GM04503 (cell line): ENCODE measurements at places on chromosomes 2 and 18.

DNA sequence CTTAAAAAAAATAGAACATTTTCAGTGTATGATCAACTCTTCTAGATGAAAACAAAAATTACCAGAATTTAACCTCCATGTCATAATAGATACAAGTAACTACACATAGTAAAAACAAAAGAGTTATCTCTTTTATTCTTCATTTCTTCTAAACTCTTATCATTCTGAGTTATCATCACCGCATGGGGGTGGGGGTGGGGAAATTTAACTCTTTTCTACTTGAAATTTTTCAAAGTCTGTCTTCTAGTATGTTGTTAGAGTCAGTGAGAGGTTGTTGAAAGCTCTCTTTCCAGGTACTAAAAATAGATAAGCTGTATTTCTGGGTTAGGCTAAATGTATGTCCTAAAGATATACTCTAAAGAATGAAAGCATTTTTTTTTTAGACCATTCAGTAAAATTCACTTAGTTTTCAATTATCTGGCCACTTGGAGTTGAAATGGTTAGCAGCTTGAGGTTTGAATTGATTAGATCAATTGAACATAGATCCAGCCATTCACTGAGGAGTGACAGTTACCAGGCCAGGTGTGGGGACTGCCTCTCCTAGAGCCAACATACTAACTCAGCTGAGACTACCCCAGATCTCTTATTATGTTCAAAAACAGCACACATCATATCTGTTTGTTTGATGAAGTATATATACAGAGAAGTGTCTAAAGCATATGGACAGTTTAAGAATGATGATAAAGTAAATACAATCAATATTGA, 220.7 kb downstream of the IKZF2 start:
- no peak for DNase-seq

DNA sequence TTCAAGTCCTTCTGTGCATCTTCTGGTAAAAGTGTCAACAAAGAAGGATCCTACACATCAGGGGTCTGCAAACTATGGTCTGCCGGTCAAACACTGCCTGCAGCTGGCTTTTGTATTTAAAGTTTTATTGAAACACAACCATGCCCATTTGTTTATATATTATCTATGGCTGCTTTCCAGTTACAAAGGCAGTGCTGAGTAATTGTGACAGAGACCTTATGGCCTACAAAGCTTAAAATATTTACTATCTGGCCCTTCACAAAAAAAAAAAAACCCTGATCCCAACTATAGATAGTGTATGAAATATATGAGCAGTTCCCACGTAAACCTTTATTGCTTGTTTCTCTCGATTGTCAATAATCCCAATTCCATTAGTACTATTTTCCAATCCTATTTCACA, 101.4 kb downstream of the RBMS1 start:
- no peak for DNase-seq

- DNase-seq: no peak
Measured at GRCh38 chr2:237563816-237564215, 2.6 kb upstream of the PRLH start.

- DNase-seq: no peak
Measured at GRCh38 chr2:111678651-111679050, 205.3 kb downstream of the ANAPC1 start.

DNA sequence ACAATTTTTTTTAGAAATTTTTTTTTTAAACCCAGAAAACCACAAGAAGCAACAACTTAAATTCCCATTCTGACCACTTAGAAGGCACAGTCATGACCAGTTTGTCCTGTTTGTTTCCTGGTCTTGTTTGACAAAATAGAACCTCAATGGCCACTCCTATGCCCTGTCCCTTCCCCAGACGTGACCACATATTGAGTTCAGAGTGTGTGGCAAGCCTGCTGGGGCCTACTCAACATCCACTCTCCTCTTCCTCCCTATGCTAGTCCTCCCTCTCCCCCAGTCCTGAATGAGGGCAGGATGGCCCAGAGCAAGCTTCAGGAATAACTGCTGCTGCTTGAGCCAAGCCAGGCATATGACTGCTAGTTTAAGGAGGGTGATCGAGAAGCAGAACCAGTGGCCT, 89.6 kb downstream of the PRELID3A start:
- DNase-seq: no peak

- DNase-seq: no peak
Measured at GRCh38 chr2:117686699-117687098, 127.8 kb upstream of the DDX18 start.

GRCh38 chr2:192197357-192197756, 2.6 kb upstream of the TMEFF2 start:
- no peak for DNase-seq

GRCh38 chr18:69865776-69866175, 81.9 kb downstream of the CD226 start:
- DNase-seq: peak; percentile 20

DNA sequence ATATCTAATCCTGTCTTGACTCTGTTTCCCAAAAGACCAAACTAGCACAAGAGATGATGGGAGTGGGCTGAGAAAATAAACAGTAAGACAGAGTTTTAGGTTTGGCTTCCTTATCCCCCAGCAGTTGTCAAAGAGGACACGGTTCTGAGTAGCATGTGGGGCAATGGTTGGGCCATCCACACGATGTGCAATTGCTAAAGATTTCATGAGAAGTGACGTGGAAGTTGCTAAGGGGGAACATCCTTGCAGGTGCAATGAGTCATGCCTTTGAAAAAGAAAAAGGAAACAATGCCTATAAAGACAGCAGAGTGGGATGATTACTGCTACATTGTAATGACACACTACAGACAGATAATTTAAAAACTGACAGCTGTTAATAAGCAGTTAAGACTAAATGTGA, 1395.8 kb downstream of the LRP1B start:
- no peak for DNase-seq

DNA sequence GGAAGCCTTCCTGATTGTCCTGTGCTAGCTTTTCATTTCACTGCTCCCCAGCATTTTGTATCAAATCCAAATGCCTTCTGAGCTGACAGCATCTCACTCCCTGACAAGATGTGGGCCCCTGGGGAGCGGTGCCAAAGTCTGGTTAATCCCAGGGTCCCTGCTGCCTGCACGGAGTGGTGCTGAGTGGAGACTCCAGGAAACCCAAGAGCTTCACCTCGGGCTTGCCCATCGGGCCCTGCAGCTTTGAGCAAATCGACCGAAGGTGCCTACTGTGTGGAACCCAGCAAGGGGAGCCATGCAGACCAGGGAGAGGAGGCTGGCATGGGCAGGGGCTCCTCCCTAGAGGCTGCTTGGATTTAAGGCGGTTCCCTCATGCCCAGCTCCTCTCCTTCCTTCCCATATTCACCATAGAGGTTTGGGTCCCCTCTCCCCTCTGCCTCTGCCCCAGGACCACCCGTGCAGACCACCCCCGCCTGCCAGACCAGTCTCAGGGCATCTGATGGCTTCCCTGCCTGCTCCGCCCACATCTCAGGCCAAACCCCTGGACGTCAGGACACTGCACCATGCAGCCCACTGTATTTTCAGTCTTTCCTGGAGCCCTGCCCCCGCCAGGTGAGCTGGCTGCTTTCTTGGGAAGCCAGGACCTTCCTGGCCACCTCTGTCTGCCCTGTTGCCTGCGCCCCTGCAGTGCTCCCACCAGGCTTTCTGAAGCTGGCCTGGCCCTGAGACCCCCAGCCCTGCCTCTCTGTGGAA, 37.8 kb downstream of the RRM2 start:
- DNase-seq: no peak

- no peak for DNase-seq
Measured at GRCh38 chr18:48521723-48522122, 17.1 kb upstream of the CTIF start.

- no peak for DNase-seq
Measured at GRCh38 chr18:64929036-64929435, 780.1 kb upstream of the LINC00305 start.

DNA sequence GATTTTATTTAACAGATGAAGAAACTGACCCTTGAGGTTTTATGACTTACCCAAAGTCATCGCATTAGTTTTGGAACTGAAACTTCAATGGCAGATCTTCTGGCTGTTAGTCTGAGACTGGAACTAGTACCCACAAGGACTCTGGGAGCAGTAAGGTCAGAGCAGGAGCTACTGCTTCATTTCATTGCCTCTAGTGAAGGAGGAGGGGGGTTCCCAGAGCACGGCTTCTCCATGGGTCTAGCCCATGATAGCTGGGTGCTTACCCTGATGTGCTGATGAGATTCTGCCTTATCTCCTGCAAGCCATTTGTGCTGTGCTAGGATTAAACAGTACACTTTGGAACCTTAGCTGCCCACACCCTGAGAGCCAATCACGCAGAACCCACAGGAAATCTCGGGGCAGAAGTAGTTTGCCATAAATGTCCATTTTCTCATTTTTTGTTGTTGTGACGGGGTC, 5.4 kb upstream of the RNASEH1 start:
- no peak for DNase-seq

GRCh38 chr2:186683341-186683740, 10.5 kb upstream of the FAM171B start:
- DNase-seq: no peak

- DNase-seq: no peak
Measured at GRCh38 chr18:13427354-13427753, 208.8 kb downstream of the LDLRAD4 start.

DNA sequence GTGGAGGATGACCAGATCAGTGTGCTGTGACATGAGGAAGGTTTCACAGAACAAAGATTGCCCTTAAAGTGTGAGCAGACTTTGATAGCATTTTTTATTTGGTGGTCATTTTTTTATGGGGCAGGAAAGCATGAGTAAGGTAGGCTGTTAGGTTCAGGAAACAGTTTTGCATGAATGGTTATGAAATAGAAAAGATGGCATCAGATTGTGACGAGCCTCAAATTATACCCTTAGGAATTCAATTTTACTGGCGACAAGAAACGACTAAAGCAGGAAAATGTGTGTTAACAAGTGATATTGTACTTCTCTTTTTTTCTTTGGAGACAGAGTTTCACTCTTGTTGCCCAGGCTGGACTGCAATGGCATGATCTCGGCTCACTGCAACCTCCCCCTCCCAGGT, 44.7 kb downstream of the PIK3C3 start:
- DNase-seq: no peak

- DNase-seq: no peak
Measured at GRCh38 chr18:60266558-60266957, 106.0 kb downstream of the MC4R start.

GRCh38 chr2:100174026-100174431, 31.6 kb upstream of the AFF3 start:
- DNase-seq: peak; percentile 47

GRCh38 chr2:105746177-105747080, 1.7 kb downstream of the NCK2 start:
- DNase-seq: no peak

GRCh38 chr2:216017365-216017764, 4.0 kb upstream of the MREG start:
- no peak for DNase-seq

DNA sequence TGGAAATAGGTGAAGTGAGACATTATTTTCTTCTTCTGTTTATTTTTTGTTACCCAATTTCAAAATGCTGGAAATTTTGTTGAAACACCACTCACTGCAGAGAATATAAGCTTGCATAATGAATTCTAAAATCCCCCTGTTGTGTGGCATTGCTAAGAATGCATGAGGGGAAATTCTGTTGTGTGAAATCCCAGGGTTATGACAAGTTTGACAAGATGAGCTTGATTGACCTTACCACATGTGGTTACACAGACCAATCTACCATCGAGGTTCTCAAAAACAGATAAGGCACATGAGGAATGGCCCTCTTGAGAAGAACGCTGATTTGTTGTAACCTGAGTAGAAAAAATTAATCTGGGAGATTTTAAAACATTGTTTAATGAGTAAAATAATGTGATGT, 261.6 kb upstream of the MMADHC start:
- no peak for DNase-seq

- DNase-seq: no peak
Measured at GRCh38 chr2:57725337-57725947, 321.2 kb upstream of the VRK2 start.

DNA sequence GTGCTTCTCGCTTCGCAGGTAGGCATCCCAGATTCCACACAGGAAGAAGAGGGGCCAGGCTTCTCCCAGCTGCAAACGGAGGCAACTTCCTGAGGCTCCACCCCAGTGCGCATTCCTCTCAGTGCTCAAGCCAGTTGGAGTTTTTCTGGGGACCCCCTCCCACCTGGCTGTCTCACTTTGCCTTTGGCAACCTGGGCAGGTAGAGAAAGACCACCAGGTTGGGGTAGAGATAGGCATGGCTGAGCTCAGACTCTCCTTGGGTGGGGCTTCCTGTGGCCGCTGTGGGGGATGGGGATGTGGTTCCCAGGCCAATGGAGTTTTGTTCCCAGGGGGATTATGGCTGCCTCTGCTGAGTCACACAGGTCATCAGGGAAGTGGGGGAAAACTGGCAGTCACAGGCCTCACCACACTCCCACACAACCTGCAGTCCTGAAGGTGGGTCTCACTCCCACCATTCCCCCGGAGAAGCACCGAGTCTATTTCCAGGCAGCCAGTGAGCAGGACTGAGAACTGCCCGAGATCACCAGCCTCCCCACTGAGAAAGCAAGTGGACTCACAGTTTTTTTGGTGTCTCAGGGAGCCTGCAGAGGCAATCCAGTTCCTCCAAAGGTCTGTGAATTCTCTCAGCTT, 38.1 kb downstream of the SLC39A10 start:
- no peak for DNase-seq

DNA sequence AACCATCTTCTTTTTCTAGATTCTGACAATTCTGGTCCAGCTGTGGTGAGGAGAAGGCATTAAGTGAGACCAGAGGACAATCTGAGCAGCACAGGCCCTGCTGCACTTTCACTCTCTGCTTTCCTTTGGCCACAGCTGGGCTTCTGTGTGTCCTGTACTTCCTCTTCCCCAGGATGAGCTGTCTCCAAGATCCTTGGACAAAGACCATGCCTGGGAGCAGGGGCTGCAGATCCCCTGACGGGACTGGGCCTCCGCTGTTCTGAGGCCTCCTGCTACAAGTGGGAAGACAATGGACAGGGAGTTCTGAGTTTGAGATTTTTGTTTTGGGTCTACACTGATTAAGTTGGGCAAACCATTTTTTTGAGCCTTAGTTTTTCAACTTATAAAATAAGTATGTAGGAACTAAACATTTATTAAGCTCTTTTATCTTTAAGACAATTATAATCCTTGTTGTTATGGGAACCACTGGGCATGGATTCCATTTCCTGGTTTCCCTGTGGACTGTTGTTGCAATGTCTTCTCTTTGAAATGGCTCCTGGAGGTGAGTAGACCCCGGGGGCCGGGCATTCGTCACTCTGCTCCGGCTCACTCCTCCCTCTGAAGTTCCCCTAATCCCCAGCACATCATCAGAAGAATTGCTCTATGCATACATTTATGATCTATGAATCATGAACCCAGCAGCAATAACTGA, 266.6 kb downstream of the ACTR3 start:
- DNase-seq: no peak

DNA sequence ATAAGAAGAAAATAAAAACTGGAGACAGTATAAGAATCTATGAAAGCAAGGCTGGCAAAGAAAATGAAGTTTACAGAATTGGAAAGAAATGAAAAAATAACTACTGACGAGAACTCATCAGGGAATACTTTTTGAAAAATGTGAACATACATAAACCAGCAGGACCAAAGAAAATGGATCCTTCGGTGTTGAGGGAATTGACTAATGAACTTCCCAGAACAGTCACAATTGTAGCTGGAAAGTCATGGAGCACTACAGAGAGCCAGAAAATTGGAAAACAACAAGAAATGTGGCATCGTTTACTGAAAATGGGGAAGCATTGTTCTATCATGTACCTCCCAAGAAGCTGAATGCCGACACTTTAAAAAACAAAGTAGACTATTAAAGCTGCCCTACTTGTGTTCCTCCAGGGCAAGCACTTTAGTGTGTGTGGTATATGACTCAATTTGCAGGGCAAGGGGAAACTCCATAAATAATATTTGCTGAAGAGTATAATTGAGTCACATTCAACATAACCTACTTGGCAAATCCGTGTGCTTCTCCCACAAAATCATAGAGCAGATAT, 1221.6 kb upstream of the NRXN1 start:
- no peak for DNase-seq

GRCh38 chr2:149100739-149101699, 62.5 kb downstream of the LYPD6B start:
- DNase-seq: peak; percentile 57
